ENCODE measurements at places on chromosomes 4 and X.

DNA sequence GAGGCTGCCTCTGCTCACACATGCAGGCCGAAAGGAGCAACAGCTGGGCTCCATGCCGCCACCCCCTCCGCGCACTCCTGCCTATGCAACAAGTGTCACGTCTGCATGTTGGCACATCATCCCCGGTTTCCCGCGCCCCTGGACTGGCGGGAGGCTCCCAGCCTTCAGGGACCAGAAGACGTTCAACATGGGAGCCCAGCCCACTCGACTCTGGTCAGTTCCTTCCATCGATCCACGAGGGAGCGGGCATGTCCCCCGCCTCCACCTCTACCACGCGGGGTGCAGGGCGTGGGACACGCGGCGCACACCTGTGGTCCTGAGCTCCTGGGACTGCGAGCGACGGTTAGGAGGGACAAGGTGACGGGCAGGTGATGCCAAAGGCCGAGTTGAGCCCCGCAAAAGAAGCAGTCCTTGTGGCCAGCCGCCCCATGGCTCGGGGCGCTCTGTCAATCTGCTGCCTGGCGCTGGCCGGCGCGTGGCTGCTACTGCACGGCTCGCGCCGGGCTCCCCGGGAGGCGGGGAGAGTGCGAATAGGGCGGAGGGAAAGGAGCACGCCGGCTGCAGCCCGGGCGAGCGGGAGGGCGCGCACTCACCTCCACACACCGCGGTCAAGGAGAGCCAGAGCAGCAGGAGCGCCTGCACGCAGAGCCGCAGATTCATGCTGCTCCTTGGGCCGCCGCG lies 645 bp downstream of the APLN start:
- no peak for DNase-seq

DNA sequence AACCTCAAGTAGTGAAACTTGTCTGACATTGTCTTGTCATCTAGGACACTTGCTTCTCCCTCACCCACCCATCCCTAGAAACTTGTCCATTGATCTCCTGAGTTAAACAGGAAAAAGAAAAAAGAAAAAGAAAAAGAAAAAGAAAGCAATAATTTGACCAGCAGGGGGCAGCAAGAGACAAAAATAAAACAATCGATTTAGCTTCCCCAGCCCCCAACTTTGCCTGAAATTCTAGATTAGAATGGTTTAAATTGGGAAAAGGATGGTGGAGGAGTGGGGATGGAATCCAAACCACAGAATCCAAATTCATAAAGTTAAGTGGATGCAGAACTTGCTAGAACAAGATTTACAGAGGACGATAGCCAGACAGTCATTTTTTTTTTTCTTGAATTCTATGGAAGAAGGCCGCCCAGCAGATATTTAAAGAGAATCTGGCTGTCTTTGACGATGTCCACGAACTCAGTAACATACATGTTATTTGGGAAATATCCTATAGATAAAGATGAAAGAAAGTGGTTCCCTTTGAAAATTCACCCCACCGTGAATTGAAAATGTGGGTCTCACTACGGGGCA lies 282.9 kb downstream of the USP46 start:
- DNase-seq: peak; percentile 51

GRCh38 chr4:22482250-22483127 lies 33.4 kb downstream of the ADGRA3 start:
- DNase-seq: no peak

GRCh38 chr4:169566021-169566818 lies 46.2 kb downstream of the NEK1 start:
- DNase-seq: peak; percentile 63

DNA sequence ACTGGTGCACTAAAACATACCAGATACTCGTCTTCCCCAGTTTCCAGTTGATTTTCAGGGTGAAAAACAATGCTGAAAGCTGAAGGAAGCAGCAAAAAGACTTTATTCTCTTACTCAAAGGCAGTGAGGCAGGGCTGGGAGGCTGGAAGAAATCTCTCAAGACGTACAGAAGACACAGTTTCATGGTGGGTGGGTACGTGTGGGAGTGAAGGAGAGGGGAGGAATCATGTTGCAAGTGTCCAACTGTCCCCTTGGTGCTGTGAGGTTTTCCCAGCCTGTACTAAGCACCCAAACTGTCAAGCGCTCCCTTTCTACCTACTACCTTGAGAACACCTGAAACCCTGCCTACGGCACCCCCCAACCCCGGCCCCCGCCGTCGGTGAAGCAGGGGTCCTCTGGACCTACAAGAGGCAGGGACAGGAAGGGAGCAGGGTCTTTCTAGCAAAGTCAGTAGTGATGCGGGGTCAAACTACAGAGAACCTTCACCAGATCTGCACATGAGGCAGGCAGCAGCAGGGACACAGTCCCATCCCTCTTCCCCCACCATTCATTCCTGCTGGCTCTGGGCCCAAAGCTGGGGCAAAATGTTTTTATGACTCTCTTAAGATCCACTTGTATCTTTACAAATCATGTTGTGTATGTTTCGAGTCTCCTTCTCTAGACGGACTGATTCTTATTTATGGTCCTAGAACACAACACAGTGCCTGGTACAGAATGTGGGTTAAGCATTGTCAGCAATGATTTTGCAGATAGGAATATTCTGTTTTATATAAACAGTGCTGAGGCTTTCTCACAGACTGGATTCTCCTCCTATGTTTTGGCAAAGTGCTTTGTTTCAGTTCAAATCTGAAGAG lies 2.4 kb upstream of the SETD7 start:
- no peak for DNase-seq

- DNase-seq: no peak
These were observed 12.8 kb downstream of the PCGF3 start for GRCh38 chr4:718460-718859.

Data from Ammon's horn (tissue), 1 donor.